ENCODE measurements at places on chromosomes 6 and 20.
A peak's percentile ranks its signal among the peaks of the same experiment; 100 is the strongest.

DNA sequence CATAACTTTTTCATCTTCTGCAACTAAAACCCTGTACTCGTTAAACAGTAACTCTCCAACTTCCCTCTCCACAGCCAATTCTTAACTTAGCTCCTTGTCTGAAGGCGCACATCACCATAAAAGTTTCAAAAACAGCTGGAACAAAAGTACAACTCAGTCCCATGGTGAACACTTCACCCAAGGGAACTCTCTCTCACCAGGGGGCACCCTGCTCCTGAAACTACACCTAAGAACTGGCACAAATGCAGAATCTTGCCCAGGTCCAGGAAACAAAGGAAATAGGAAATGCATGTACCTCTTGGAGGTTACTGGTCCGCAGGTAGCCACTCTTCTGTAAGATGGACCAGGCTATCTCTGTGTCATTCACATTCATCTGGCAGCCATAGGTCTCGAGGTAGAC lies 6.6 kb downstream of the CDK5RAP1 start:
- no peak for DNase-seq

DNA sequence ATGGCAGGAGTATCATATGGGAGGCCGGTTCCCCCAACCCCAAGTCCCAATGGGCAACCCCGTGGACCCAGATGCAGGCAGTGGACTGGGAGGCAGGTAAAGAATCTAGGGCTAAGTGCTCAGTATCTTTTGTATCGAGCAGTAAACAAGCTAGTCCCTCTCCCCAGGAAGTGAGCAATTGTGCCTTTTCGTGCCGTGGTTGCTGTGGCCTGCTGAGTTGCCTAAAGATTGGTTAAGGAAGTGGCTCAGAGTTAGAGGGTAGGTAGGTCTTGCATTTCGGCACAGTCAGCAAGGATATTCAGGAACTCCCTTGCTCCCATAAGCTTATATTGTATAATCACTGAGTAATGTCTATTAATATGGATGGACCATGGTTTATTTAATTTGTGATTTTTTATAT lies 1.3 kb upstream of the DNAH8 start:
- DNase-seq, result peak; percentile 71

DNA sequence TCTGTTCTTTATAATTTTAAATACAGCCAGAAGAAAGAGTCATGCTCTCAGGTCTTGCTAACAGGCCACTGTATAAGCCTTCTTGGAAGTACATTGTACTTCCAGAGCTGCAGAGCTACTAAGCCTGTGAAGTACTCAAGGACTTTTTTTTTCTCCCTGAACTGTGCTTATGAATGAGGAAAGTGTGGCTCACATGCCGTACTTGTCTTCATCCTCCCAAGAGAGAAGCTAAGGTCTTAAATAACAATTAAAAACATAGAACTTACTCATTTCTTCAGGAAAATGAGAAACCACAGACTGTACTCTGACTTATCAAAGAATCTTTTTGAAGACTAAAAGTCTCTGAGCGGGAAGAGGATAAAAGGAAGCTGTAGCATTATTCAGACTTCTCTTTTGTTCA lies 218.3 kb downstream of the HTR1B start:
- DNase-seq, result no peak

DNA sequence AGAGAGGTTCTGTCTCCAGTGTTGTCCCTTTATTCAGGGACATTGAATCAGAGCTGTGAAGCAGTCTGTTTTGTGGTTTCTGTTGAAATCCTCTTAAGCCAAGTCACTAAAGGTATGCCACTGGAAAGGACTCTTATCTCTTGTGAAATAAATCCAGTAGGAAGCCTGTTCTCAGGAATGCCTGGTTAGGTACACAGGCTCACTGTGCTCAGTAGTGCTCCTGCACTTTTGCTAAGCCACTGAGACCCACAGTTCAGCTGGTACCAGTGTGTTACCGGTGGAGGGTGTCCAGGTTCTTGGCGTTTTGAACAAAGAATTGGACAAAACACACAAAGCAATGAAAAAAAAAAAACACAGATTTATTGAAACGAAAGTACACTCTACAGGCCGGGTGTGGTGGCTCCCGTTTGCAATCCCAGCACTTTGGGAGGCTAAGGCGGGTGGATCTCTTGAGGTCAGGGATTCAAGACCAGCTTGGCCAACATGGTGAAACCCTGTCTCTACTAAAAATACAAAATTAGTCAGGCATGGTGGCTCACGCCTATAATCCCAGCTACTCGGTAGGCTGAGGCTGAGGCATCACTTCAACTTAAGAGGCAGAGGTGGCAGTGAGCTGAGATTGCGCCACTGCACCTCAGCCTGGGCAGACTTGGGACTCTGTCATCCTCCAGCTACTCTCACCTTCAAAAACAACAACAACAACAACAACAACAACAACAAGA lies 186.1 kb downstream of the JARID2 start:
- DNase-seq, result no peak

- DNase-seq, result no peak
These were observed 21.3 kb downstream of the SNAP25 start for GRCh38 chr20:10239954-10240353.

DNA sequence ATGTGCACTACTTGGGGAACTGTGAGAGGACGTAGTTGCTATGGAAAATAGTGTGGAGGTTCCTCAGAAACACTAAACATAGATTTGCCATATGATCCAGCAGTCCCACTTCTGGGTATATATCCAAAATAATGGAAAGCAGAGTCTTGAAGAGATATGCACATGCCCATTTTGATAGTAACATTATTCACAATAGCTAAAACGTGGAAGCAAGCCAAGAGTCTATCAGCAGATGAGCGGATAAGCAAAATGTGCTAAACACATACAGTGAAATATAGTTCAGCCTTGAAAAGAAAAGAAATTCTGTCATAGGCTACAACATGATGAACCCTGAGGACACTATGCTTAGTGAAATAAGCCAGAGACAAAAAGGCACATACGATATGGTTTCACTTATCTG lies 11.1 kb downstream of the SYNDIG1 start:
- DNase-seq, result no peak

GRCh38 chr20:373171-373890 lies 7.2 kb upstream of the TRIB3 start:
- DNase-seq, result no peak

DNA sequence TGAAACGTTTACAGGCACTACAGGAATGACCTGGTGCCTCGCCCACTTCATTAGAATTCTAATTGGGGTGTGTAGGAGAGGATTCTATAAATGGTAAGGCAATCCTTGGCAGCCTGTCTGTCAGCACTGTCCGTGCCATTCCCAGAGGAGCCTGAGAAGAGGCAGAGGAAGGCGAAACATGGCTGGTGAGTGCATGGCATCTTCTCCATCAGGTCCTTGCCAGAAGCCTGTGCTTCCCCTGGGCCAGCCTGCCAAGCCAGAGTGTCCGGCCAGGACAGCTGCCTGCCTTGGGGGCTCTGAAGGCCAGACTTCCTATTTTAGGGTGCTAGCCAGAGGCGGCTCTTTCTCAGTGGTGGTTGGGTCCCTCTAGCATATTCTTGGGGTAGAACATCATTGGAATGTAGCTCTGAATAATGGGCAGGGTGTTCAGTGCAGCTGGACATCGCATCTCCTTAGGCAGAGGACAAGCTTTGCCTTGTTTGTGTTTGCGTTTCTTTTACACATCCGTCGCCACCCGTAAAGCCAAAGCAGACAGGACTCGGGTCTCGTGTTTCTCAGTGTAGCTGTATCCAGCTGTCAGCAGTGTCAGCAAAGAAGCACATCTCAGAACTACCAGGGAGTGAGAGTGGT lies at the start of gene TGM3:
TSS of gene TGM3 (plus strand) at position 116 of the 630 bp plus-strand sequence. CDS start at position 179, 63 bp downstream.
- no peak for DNase-seq

DNA sequence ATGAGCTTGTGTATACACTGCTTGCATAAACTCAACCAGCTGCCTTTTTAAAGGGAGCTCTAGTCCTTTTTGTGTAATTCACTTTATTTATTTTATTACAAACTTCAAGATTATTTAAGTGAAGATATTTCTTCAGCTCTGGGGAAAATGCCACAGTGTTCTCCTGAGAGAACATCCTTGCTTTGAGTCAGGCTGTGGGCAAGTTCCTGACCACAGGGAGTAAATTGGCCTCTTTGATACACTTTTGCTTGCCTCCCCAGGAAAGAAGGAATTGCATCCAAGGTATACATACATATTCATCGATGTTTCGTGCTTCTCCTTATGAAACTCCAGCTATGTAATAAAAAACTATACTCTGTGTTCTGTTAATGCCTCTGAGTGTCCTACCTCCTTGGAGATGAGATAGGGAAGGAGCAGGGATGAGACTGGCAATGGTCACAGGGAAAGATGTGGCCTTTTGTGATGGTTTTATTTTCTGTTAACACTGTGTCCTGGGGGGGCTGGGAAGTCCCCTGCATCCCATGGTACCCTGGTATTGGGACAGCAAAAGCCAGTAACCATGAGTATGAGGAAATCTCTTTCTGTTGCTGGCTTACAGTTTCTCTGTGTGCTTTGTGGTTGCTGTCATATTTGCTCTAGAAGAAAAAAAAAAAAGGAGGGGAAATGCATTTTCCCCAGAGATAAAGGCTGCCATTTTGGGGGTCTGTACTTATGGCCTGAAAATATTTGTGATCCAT lies 15.3 kb downstream of the TNFAIP3 start:
- DNase-seq, result no peak

- no peak for DNase-seq
These were observed 25.2 kb upstream of the PDE7B start for GRCh38 chr6:135826236-135826804.
